ENCODE measurements at places on chromosomes 1 and 21. TPM values are rescaled to one million over a fixed set of nuclear protein-coding genes. Genes with fewer than 3 reads are reported as not detected.

The OVAAL gene
- total RNA-seq: not detected

DNA sequence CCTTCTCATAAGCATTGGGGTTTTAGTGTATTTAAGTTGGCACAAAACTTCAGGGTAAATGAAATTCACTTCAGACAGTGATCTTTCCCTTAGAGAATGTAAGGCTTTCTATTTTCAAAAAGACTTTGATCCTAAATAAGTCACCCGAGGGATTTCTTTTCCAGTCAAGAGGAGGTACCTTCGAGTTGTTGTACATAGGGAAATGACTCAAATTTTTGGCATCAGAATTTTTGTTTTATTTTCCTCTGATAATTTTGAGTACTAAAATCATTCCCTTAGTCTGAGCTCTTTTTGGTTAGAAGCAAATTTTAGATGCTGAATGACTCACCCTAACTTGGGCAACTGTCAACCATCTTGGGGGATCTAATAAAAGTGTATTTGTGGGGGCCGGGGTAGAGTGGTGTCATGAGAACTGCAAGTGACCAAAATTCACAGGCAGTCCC is 193.9 kb downstream of the DHRS3 start:
- no peak overlapping the region for H3K4me3 ChIP-seq
- DNase-seq: no peak
- H3K36me3 ChIP-seq: peaks cover 26% of the 10 kb centered on the region

- H3K27me3 ChIP-seq: no peaks in the 10 kb centered on the region
- H3K4me3 ChIP-seq: no peak overlapping the region
- H3K4me1 ChIP-seq: no peaks in the 10 kb centered on the region
- DNase-seq: no peak
- H3K27ac ChIP-seq: no peak overlapping the region
These were observed 503.5 kb upstream of the TMPRSS15 start for GRCh38 chr21:18907076-18907475.

GRCh38 chr1:24323281-24323680 is 4.1 kb downstream of the GRHL3 start:
- H3K36me3 ChIP-seq: no peaks in the 10 kb centered on the region
- DNase-seq: no peak
- H3K4me3 ChIP-seq: no peak overlapping the region
- H3K27me3 ChIP-seq: peaks cover 74% of the 10 kb centered on the region
- H3K27ac ChIP-seq: no peak overlapping the region

DNA sequence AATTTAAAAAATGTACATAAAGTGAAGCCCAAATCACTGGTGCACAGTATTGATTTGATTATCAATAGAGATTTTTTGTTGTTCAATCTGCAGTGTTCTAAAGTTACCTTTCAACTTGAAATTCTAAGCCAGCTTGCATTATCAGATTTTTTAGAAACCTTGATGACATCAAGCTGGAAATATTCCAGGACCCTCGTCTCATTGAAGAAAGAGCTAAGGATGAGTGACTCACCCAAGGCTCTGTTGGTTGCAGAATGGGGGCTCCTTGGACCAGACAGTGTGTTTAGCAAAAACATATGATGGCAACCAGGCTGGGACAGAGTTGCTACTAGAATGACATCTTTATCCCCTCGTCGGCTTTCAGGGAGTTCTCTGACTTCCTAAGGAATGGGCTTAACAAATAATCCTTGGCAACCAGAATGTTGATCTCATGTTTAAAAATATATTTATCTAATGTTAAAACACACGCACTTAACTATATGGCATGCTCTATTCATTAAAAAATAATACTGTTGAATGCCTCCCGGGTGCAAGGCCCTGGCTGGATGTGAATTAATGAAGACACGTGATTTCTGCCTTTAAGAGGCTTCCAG is 79.7 kb downstream of the RUNX3 start:
- H3K4me3 ChIP-seq: no peak overlapping the region
- no peak overlapping the region for H3K27ac ChIP-seq
- peaks cover 7% of the 10 kb centered on the region for H3K4me1 ChIP-seq

GRCh38 chr1:92957030-92957734 is 4.1 kb downstream of the DIPK1A start:
- H3K4me3 ChIP-seq: peak overlapping the region; percentile 29
- DNase-seq: no peak
- peaks cover 56% of the 10 kb centered on the region for H3K4me1 ChIP-seq
- no peaks in the 10 kb centered on the region for H3K27me3 ChIP-seq
- peaks cover 7% of the 10 kb centered on the region for H3K36me3 ChIP-seq

- H3K4me3 ChIP-seq: no peak overlapping the region
- no peaks in the 10 kb centered on the region for H3K36me3 ChIP-seq
- H3K27ac ChIP-seq: no peak overlapping the region
- H3K4me1 ChIP-seq: no peaks in the 10 kb centered on the region
- no peak for DNase-seq
These were observed 209.5 kb downstream of the GRIK1 start for GRCh38 chr21:29730281-29730680.
